NCI-H226 (cell line): ENCODE measurements at places on chromosomes 2 and 18.

DNA sequence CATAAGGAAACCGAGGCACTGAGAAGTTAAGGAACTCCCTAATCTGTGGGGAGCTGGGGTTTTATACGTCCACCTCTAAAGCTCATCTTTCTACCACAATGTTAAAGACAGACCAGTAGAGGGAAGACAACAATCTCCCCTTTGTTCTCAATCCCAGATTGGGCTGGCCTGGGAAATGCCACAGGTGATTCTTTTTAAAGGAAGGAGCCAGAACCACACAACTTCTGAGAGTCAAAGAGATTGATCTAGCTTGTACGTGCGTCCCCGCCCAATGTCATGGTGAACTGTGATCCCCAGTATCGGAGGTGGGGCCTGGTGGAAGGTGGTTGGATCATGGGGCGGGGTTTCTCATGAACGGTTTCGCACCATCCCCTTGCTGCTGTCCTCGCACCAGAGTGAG lies 81.8 kb upstream of the LCLAT1 start:
- no peak for DNase-seq

DNA sequence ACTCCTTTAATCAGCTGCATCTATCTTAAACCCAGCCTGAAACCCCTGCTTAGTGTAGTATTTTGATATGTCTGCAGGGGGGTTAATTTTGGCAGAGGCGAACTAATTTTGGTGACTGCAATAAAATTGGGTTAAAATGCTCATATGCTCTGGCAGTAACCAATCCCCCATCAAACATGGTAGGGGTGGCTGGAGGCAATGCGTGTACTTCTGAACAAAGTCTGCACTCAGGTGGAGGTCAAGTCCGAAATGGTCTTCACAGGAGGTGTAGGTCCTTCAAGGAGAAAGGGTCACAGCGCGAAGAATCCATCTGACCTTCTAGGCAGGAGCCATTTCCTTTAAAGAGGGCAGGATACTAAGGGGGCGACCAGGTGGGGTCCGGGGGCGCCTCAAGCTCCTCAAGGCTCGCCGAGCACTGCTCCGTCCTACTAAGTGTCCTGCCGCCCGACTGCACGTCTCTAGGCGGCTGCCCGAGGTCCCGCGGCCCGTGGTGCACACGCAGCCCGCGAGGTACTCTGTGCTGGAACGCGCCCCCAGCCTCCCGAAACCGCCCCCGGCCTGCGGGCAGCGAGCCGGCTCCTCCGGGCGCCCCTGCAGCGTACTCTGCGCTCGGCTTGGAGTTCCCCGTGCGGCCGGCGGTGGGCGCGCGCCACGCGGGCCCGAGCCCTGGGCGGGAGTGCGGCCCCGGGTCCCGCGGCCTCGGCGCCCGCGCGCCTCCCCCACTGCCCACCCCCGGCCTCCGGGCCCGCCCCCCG lies 1.7 kb upstream of the LDLRAD4 start:
- DNase-seq: no peak

DNA sequence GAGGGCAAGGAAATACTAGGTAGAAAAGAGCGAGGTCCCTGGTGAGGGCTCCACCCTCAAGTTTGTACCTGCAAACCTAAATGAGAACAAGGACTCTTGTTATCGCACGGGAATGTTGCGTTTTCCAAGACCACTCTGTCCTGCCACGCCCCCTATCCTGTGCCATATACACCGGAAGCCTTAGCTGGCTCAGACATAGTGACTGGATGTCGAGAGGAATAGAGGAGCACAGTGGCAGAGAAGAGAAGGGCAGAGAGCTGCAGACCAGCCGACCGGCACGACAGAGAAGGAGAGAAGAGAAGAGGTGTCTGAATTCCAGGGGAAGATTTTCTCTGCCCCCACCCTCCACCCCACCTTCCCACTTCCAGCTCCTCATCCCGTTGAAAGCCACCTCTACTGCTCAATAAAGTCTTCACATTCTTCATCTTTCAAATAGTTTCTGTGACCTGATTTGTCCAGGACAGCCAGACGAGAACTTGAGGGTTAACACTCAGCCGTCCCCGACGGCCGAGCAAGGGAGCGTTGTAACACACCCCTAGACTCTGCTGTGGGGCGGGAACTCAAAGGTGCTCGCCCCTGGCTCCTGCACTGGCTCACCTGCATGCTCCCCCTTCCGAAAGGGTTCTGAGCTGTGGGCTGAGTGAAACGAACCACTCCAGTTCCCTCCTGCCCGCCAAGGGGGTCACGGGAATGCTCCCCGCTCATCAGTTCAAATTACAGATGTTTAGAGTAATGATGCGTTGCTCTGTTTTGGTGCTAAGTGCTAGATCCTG lies 24.9 kb upstream of the COL3A1 start:
- DNase-seq: no peak

GRCh38 chr2:177340158-177340557 lies 52.4 kb upstream of the AGPS start:
- no peak for DNase-seq

GRCh38 chr2:126803434-126803775 lies 95.3 kb upstream of the TEX51 start:
- no peak for DNase-seq

DNA sequence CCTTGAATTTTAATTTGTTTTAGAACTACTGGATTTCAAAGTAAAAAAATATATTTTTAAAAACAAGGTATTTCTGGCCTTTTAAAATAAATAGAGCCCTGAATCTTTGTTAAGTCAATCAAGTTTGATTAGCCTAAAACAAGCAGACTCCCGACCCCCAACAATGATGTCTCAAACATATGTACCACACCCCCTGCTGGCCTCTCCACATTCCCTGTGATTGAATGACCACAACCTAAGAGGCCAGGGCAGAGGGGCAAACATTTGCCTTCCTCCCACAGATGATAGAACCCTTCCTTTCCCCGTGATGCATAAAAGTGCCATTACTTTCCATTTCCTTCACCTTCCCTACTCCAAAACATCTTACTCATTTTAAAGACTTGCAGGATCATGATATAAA lies 130.9 kb downstream of the STK39 start:
- no peak for DNase-seq

DNA sequence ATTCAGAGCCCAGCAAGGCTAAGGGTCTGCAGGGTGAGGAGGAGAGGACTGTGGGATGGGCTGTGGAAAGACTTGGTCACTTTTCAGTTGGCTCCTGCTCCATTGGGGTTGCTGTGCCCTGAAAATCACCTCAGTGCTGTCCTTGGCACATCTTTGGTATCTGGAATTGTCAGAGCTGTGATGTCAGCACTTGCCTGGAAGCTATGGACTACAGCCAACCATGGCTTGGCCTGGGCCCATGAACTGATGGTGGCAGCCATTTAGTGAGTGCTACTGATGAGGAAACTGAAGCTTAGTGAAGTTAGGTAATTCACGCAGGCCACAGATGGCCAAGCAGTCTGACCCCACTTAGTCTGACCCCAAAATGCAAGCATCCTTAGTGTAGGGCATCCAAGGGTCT lies 121.8 kb upstream of the SERPINE2 start:
- DNase-seq: no peak

DNA sequence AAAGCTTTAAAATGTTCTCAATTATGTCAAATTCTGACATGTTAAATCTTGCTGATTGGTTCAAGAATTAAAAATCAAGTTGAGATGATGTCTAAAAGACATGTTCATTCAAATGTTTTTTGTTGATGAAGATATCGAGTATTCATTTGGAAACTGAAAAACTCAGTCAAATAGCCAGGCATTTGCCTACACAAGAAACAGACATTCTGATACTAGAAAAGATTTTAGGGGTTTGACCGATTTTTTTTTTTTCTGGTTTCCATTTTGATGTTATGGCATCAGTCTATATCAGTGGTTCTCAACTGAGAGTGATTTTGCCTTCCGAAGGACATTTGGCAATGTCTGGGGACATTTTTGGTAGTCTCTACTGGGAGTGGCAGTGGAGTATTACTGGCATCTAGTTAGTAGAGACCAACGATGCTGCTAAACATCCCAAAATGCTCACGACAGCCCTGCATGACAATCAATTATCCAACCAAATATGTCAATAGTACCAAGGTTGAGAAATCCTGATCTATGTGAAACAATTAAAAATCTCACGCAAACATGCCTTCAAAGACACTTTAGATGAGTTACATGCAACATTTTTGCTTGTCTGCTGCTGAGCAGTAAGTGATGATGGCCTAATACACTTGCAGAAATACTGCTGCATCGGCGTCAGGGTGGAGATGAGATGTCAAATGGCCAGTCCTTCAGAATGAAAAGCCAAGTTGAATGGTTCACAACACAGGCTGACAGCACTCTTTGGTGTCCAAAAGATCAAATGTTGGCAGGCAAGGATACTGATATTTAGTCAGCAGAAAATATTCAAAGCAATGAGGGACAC lies 12.5 kb downstream of the RASGRP3 start:
- no peak for DNase-seq
